MV-4-11 (cell line): ENCODE measurements at places on chromosomes 1 and 21.

DNA sequence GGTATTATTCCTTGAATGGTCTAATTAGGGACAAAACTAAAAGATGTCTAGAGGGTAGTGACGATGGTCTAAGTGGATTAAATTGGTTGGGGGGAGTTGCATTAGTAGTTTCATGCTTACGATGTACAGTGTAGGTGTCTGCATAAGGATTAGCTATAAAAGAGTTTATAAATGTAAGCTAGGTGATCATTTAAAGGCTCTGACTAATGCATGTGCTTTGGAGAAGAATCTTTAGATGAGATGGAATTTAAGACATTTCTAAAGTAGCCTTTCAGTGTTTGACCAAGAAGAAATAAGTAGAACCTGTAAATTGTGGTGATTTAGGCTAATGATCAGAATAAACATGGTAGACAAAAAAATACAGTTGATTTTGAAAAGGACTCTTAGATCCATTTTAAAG, 7.4 kb downstream of the SYT14 start:
- no peak for DNase-seq

GRCh38 chr1:228994676-228995594, 259.7 kb downstream of the RHOU start:
- no peak for DNase-seq

DNA sequence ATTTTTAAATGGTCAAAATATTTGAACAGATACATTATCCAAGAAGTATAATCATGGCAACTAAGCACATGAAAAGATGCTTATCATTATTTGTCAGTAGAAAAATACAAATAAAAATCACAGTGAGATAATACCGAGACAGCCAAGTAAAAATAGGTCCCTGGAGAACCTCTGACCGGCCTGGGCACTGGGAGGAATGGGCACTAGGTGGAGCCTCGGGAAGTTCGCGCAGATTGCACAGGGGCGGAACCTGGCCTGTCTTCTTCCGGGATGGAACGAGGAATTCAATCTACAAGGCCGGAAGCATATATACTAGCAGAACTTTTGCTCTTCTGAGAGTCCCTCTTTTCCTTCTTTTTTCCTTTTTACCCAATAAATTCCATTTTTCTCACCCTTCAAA, 148.5 kb upstream of the CHRM3 start:
- DNase-seq, result no peak

- DNase-seq, result no peak
Measured at GRCh38 chr1:28031173-28031572, 57.2 kb downstream of the EYA3 start.

DNA sequence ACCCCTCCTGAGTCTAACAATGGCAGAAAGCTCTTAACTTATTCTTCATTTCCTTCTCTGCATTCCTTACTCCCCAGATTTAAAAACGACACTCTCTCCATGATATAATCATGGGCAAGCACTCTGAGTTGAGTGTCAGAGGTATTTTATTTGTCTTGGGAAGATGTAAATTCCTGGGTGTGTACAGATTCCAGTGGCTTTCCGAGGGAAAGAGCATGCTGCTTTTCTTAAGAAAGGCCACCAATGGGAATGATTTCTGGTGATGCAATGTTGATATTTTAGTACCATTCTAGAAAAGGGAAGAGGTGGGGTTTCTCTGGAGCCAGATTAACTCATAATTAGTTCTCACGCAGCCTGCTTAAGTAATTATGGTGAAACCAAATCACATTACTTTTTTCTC, 47.8 kb upstream of the BTG3 start:
- peak; percentile 74 for DNase-seq

GRCh38 chr1:169890761-169891538, 2.7 kb downstream of the SCYL3 start:
- no peak for DNase-seq

- DNase-seq, result no peak
Measured at GRCh38 chr1:8384088-8384487, 66.2 kb downstream of the SLC45A1 start.

- DNase-seq, result no peak
Measured at GRCh38 chr21:45405271-45405818, 380 bp downstream of the COL18A1 start.

DNA sequence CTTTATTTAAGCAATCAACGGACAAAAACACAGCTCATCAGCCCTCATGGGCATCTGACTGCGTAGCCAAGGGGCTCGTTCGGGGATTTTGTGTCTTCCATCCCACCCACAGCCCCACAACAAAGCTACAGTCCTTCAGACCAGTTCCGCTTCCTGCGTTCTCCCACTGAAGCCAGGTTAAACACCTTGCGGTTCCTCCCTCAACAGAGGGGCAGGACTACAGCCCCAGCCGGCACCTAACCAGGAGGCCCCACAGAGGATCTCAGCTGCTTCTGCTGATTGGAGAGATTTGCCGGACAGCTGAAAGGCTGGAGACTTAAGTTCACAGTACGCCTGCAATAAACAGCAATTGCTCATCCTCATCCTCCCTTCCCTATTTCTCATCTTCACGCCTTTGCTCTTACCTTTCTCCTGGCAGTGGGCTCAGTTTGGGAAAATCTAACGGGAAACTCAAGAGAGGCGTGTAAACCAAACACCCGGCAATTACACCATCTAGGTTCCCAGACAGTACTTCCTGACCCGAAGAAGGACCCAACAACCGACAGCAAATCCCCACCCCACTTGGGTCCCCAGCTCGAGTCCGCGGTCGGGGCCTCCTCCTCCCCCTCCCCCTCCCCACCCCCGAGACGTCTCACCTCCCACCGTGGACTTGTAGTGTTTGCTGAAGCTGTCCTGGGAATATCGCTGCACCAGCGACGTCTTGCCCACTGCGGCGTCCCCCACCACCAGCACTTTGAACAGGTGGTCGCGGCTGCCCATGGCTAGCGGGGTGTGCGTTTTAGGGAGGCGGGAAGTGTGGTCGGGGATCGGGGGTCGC, 876 bp downstream of the RAB29 start:
- no peak for DNase-seq

DNA sequence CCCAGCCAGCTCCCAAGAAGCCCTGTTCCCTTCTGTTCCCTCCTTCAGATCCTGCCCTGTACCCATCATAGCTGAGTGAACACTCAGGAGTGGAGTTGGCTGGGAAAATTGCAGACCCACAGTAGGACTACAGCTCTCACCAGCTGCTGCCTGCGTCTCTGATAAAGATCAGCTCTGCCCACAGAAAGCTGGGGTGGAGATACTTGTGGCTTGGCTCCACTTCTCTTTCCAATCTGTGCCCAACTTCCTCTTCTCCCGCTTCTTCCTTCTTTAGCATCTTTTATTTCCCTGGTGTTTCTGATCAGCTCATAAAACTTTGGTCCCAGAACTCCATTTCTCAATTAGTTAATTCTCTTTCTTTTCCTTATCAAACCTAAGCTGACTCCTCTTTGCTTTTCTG, 5.5 kb upstream of the CD1A start:
- DNase-seq, result peak; percentile 86

DNA sequence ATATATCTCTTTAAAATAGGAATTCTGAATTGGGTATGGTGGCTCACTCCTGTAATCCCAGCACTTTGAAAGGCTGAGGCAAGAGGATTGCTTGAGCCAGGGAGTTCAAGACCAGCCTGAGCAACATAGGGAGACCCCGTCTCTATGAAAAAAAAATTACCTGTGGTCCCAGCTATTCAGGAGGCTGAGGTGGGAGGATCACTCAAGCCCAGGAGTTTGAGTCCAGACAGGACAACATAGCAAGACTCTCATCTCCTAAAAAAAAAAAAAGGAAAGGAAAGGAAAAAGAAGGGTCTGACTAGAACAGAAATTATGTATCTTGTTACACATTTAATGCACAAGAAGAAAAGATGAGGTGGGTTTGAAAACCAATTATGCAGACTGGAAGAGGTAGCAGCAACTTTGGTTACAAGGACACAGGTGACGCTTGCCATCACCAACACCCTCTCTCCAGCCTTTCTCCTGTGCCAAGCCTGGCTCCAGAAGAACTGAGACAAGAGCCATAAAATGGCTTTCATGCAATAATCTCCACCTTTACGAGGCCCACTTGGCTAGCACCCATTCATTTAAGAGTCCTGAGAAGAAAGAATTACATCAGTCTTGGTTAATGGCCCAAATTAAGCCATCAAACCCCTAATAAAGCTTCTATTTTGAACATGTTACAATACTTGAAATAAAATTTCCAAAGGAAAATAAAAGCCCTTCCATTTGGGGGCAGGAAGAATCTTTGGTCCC, 4.8 kb upstream of the SELENBP1 start:
- no peak for DNase-seq

- no peak for DNase-seq
Measured at GRCh38 chr1:202648605-202649226, 61.5 kb downstream of the SYT2 start.

DNA sequence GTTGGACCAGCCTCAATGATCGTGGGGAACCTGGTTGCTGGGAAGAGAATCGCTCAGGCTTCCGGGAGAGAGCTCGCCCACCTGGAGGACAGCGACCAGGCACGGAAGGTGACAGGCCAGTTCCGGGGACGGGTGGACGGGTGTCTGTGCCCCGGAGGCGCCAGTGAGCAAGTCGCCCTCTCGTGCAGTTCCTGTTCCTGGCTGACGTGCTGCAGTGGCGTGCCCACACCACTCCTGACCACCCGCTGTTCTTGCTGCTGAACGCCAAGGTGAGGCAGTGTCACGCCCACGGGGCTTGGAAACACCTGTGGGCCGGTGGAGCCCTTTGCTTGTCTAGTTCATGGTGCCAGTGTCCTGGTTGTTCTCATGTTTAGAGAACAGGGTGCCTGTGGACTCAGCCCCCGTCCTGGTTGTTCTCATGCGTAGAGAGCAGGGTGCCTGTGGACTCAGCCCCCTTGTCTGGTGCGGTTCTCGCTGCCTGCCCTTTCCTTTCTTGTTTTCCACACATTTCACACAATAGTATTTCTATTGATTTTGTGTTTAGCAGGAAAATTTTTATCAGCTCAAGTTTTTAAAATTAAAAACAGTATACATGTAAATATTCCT, 53.1 kb downstream of the S100B start:
- peak; percentile 44 for DNase-seq

DNA sequence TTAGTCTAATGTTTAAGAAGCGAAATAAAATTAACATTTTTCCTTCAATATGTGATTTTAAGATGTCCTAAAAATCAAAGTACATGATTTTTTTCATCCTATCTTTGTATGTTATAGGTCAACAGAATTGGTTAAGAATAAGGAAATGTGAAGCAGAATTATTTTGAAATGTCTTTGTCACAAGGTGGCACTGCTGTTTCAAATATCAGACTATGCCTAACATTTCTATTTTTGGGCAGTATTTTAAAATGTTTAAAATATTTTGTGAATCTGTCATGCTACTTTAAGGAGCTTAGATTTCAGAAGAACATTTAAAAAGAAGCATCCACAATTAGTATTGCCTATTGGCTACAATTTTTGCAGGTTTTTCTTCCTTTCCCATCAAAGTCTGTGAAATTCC, 38.7 kb downstream of the AMY1C start:
- peak; percentile 36 for DNase-seq

DNA sequence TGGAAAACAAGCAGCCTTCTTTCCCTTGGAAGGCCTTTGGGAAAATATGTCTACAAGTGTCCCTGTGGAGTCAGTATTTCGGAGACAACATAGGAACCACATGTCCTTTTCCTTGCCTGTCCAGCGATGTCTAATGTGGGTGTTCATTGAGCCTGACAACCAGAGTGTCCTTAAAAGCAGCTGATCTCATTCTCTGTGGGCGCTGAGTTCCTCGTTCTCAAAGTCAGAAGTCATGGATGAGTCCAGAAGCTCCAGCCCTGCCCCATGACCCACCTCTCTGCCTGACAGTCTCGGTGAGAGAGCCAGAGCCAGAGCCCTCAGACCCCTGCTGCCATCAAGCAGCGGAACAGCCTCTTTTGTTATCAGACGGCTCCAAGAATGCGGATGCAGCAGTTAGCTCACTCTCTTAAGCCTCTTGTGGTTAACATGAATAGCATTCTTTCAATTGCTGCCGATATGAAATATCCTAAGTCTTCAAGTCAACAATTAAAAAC, 329.2 kb downstream of the TGFB2 start:
- no peak for DNase-seq

DNA sequence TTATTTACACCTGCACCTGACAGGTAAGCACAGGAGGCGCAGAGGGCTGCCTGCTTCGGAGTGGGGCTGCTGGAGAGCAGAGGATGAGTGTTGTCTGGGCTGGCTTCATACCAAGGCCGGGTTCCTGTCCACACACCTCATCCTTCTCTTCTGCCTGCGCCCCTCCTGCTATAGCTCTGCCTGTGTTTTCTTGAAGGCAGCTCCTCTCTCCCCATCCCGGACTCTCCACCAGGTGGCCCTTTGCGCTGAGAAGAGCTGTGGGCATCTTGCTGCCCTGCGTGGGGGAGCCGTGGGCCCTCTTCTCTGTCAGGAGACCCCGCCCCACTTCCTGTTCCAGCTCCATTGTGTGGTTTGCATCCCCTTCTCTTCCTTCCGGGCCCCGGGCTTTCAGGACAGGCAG, 35.0 kb downstream of the ARHGEF10L start:
- no peak for DNase-seq

DNA sequence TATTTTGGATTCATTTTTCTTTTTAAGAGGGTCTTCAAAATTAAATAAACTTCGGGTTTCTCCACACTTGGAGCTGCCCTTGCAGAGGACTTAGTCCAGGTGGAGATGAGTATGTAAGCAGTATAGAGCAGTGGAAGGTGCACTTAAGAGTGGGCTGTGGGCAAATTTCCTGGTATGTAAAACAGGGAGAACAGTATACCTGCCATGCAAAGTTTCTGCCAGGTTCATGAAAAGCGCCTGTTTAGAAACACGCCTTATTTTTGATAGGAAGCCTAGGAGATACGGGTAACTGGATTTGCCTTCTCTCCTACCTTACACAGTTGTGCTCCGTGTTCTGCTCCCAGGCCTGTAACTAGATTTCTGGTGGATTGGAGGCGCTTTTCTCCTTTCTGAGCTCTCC, 1.2 kb downstream of the KDM4A start:
- DNase-seq, result no peak

- no peak for DNase-seq
Measured at GRCh38 chr21:42102991-42103390, 31.9 kb downstream of the UMODL1 start.

GRCh38 chr1:50371749-50372148, 51.5 kb downstream of the DMRTA2 start:
- no peak for DNase-seq

- peak; percentile 74 for DNase-seq
Measured at GRCh38 chr21:15134701-15135470, 70.1 kb upstream of the NRIP1 start.

GRCh38 chr1:28934676-28935075, 20.3 kb downstream of the EPB41 start:
- DNase-seq, result no peak

- DNase-seq, result no peak
Measured at GRCh38 chr1:206512058-206512850, 4.9 kb downstream of the RASSF5 start.

GRCh38 chr1:107549152-107549810, 408.4 kb downstream of the NTNG1 start:
- peak; percentile 87 for DNase-seq
